RPMI8226 (cell line): ENCODE measurements at places on chromosomes 1 and 21.
A peak's percentile ranks its signal among the peaks of the same experiment; 100 is the strongest.

- DNase-seq = no peak
Measured at GRCh38 chr1:226420897-226421296, 13.0 kb upstream of the PARP1 start.

DNA sequence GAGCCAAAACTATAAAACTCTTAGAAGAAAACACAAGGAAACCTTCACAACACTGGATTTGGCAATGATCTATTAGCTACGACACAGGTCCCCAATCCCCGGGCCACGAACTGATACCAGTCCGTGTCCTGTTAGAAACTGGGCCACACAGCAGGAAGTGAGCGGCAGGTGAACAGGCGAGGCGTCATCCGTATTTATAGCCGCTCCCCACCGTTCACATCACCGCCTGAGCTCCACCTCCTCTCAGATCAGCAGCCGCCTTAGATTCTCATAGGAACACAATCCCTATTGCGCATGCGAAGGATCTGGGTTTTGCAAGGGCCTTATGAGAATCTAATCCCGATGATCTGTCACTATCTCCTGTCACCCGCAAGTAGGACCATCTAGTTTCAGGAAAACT lies 11.9 kb downstream of the TFB2M start:
- no peak for DNase-seq

DNA sequence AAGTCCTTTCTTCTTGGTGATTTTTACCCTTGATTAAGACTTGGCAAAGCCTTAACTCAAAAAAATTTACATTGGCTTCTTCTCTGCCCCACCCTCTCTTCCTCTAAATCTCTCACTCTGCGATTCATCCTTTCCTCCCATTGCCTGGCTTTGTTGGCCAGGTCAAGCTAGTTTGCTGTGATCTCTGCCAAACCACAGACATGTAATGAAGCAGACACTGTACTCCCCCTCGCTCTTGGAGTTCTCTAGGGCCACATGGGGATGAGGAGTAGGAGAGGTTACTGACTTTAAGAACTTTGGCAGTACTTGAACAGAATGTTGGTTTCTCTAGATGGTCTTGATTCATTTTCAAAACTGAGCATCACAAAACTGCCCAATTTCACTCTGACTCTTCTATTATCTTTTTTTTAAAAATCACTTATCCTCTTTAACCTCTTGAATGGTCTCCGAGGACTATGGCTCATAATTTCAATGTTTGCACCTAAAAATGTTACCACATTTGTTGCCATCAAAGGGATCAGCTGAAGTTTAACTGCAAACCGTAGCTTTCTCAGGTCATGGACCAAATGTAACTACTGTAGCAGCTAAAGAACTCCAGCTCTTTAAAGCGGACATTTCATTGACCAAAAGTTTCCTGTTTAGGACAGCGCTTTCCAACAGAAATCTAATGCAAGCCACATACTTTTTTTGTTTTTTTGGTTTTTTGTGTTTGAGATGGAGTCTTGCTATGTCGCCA lies 62.7 kb upstream of the IPO9 start:
- DNase-seq = peak; percentile 78

DNA sequence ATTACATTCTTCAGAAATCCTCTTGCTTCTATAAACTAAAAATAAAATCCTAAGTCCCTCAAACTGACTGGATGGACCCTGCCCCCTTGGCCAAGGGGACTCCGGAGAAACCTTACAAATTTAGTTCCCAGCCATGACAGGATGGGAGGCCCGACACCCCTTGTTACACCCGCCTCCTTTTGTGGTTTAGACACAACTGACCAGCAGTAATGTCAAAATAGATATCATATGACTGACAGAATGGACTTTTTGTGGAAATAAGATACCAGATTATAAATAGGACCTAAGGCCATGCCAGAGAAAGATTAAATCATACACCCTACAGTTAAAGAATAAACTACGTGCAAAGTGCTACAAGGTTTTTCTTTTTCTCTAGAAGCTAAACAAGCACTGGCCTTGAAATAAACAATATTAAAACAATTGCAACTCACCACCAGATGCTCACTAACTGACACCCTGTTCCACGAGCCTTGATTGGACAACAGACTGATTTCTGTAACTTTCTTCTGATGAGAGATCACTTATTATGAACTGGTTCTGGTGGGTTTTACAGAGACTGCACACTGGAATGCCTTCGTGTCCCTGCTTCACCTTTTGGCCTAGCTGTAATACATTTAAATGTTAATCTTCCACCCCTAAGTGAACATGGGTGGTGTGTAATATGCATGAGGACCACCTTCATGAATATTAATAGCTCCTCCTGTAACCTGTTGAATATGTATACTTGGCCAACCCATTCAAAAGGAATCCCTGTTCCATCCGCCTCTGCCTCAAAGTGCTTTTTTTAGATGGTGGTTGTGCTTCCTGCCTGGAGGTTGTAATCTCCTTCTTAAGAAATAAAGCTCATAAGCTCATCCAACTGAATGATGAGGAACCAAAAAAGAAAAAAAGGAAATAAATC lies 99.6 kb downstream of the ODF2L start:
- DNase-seq = no peak

DNA sequence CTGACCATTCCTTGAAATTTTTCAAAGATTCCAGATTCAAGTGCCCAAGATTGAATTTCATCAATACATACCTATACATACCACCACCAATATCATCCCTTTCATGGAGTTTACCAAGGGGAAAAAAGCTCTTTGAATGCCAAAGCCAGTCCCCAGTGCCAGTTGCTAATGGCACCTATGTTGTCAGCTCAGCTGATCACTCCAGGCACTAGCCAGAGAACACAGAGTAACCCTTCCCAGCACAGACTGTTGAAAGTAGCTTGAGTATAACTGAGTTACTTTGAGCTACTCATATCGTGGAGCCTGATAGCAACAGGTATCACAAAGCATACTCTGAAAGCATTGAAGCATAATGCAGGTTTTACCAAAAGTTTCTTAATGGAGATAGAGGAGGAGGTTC lies 133.9 kb upstream of the NFIA start:
- DNase-seq = no peak

DNA sequence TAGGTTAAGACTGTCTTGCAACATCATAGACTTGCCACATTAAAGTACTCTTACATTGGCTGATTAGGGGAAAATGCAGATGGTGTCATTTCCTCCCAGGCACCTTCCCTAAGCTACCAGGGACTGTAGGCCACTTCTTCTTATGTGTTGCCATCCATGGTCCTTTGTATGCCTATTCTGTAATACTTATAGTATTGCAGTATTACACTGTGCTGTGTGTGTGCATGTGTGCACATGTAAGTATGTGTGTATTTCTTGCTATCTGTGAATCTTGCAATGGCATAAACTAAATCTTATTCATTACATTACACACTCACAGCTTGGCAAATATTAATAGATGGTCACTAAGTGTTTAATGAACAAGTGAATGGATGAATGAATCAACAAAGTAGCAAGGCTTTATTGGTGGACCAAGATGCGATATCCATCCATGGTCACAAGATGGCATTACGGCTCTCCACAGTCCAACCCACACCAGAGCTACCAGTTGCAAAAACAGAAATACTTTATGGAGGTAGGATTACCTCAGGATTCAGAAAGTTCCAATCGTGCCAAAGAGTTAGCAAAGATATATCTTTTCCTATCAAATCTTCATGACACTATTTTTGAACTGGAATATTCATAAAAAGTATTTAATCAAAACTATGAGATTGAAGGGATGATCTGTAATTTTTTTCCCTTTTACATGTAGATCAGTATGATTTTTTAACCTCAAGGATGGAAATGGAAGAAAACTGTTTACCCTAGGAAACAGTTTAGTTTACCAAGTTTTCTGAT lies 160.2 kb downstream of the DENND1B start:
- DNase-seq = peak; percentile 44

GRCh38 chr1:227779021-227779441 lies 36.4 kb upstream of the PRSS38 start:
- no peak for DNase-seq

DNA sequence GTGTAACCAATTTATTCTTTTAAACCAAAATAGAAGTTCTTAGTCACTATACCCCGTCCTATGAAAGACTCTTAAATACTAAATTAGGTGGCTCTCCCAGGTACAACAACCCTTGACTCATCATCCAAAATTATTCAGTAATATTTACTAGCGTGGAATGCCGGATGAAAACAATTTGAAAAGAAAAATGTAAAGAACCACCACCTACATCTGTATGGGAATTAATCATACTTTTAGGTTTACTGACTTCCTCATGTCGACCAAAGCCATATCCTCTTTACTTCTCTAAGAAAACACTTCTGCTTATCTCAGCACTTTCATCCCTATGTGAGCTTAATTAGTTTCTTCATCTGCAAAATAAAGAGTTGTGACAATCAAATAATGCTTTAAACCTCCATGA lies 139.6 kb downstream of the AKT3 start:
- no peak for DNase-seq

- DNase-seq = no peak
Measured at GRCh38 chr1:156033011-156033410, 12.3 kb upstream of the SSR2 start.

- peak; percentile 20 for DNase-seq
Measured at GRCh38 chr1:169892927-169893644, 610 bp downstream of the SCYL3 start.

- no peak for DNase-seq
Measured at GRCh38 chr1:161773791-161774190, 7.7 kb downstream of the ATF6 start.

- no peak for DNase-seq
Measured at GRCh38 chr1:87180682-87181081, 148.0 kb upstream of the LMO4 start.

DNA sequence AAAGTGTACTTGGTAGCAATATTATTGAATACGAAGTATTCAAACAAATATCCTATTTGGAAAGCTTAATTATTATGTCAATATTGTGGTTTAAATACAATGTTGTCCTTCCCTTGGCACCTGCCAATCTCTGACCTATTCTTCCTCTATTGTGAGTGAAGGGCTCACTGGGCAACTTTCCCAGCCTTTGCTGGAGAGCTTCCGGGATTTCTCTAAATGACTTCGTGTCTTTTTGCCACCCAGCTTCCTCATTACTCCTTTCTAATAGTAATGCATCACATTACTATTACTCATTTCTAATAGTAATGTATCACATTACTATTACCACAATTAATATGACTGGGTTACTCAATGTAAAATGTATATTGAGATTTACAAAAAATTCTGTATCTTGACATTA lies 880.6 kb downstream of the BRINP3 start:
- DNase-seq = peak; percentile 24

- DNase-seq = no peak
Measured at GRCh38 chr1:182984138-182984537, 31.2 kb upstream of the SHCBP1L start.

DNA sequence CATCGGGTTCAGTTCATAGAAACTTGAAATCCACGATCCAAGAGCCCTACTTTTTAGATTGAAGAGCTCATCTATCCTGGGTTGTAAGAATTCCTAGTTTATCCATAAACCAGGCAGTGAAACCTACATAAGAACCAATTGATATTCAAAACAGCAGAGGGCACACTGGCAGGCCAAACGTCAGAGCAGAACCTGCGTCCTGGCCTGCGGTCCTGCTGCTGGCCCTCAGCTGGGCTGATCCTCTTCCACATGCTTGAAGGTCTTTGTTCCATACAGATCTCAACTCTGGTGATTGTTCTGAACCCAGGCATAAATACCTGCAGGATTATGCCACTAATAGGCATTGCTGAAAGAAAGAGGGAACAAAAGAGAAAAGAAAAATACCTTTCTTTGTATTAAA lies 47.0 kb downstream of the MT1HL1 start:
- no peak for DNase-seq

GRCh38 chr21:17451364-17451891 lies 61.4 kb upstream of the CXADR start:
- no peak for DNase-seq

- no peak for DNase-seq
Measured at GRCh38 chr1:39187275-39188046, 17.0 kb upstream of the MACF1 start.

GRCh38 chr1:42950116-42950481 lies 8.6 kb downstream of the SLC2A1 start:
- DNase-seq = no peak

GRCh38 chr1:51284487-51284954 lies 45.8 kb downstream of the TTC39A start:
- no peak for DNase-seq

DNA sequence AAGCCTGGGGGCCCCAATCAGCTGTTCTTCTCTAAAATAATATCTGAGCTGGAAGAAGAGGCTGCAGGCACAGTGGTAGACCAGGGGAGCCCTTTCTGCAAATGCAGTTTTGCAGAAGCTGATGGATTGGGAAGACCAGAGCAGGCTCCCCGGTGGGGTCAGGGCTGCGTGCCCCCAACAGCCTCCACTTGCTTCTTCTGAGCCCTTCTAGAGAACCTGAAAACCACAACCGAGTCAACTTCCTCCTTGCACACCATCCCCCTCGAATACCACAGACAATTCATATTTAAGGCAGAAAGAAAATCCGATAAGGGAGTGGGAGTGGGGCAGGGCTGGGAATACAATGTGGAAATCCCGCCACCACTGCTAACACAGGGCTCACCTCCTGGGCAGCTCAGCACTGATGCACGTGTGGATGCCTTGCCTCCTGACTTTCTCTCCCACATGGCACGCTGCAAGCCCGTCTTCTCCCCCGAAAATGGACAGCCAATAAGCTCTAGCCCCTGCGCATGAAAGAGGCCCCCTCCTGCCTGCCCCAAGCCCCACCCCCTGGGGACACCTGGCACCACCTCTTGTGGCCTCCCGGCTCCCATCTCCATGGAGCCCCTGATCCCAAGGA lies 25.4 kb upstream of the ALDH4A1 start:
- no peak for DNase-seq

- DNase-seq = no peak
Measured at GRCh38 chr1:18241891-18242290, 134.3 kb downstream of the IGSF21 start.

GRCh38 chr1:228018961-228019721 lies 12.3 kb downstream of the WNT3A start:
- DNase-seq = no peak

GRCh38 chr1:234605983-234606783 lies 3.8 kb downstream of the IRF2BP2 start:
- peak; percentile 82 for DNase-seq

GRCh38 chr21:31997191-31997590 lies 124.4 kb downstream of the HUNK start:
- no peak for DNase-seq

DNA sequence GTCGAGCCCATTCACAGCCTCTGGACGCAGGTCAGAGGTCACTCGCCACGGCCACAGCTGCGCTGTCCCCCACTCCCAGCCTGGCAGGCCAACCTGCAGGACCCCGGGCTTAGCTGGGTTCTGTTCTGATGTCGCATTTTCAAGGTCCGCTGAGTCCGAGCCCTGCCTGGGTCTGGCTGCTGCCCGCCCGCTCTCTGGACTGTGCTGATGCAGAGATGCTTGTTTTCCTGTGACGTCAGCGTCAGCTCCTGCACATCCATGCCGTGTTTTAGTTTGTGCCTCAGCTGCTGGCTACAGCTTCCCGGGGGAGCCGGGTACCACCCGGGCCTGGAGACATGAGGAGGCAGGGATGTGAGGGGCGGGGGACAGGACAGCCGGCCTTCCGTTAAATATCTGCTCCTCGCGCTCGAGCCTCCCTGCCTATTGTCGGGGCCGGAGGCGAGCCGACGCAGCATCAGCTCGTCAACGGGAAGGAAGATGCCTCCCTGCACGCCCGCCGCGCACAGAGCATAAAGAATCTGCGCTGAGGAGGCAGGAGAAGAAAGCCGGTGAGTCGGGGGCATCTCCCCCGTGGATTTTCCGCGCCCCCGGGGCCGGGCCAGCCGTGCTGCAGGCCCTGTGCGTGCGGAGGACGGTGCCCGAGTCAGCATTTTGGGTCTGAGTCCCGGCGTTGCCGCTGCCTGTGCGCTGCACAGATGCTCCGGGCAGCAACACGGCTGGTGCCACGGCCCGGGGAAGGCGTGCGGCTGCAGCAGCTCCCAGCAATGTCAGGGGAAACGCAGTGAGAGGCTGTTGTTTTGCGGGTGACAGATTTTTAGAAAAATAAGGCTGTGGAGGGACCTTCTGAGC lies 23.4 kb downstream of the PRKCZ start:
- DNase-seq = no peak
